ENCODE measurements at places on chromosomes 11 and 22. TPM values are rescaled to one million over a fixed set of nuclear protein-coding genes. Genes with fewer than 3 reads are reported as not detected.

PHETA2 gene
- polyA plus RNA-seq, result 1.1 TPM

OR51B2 gene
- not detected for polyA plus RNA-seq

MAML2 gene
- 10.7 TPM for polyA plus RNA-seq

WBP2NL gene
- 1.6 TPM for polyA plus RNA-seq

MFRP gene
- not detected for polyA plus RNA-seq

ASPHD2 gene
- polyA plus RNA-seq, result 9.7 TPM

RIMBP3B gene
- not detected for polyA plus RNA-seq

ARHGAP20 gene
- polyA plus RNA-seq, result 0.54 TPM

MRGPRX3 gene
- not detected for polyA plus RNA-seq

LRRC10B gene
- polyA plus RNA-seq, result 0.12 TPM

C22orf31 gene
- polyA plus RNA-seq, result not detected

HBE1 gene
- not detected for polyA plus RNA-seq

CD3E gene
- polyA plus RNA-seq, result 9.5 TPM

RCOR2 gene
- polyA plus RNA-seq, result not detected

DDX25 gene
- polyA plus RNA-seq, result 0.36 TPM

Data from B cell (primary cell).